Natural killer cell treated with Interleukin-12 subunit alpha and Interleukin-12 subunit beta and Interleukin-15 and Interleukin-18, amount 100 ng/mL, for 72 hours (primary cell): ENCODE measurements at places on chromosomes 2 and 18. TPM values are rescaled to one million over a fixed set of nuclear protein-coding genes. Genes with fewer than 3 reads are reported as not detected.

Gene UCN
- 1.3 TPM for total RNA-seq

DNA sequence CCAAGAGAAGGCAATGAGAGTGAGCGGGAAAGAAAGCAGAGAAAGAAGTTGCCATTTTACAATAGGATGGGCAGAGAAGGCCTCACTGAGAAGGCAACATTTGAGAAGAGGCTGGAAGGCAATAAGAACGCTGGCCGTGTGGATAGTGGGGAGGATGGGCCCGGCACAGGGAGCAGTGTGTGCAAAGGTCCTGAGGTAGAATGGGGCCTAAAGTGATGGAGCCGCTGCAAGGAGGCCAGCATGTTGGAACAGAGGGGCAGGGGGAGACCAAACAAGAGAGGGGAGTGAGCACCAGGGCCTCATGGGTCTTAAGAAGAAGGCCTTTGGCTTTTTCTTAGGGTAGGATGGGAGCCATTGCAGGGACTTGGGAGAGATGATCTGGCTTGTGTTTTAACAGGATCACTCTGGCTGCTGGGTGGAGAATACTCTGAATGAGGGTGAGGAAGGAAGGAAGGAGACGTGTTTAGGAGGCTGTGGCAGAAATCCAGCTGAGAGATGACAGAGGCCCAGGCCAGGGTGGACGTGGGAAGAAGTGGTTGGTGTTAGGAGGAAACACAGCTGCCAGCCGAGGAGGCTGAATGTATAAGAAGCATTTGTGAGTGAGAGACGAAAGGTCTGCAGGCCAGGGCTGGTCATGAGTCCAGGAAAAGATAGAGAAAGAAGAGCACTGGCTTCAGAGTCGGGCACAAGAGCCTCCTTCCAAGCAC is 159.8 kb downstream of the KLHL29 start:
- H3K4me1 ChIP-seq: no peaks in the 10 kb centered on the region
- H3K27ac ChIP-seq: no peak overlapping the region
- H3K36me3 ChIP-seq: no peaks in the 10 kb centered on the region
- no peak for DNase-seq

DNA sequence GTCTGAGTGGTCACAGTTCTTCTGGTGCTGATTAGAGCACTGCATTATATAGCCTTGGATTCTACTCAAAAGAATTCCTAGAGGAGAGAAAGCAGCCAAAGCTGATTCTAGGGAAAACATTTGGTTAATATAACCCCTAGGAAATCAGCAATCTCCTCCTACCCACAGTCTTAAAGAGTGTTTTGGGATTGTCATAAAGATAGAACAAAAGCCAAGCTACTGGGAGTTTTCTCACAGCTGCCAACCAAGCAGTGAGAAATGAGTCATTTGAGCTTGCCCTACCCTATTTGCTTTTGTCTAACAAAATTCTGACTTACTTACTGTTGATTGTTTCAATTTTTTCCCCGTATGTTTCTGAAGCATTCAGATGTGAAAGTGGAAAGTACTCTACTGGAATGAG is 469.3 kb downstream of the PLCL1 start:
- no peaks in the 10 kb centered on the region for H3K36me3 ChIP-seq
- H3K27me3 ChIP-seq: no peaks in the 10 kb centered on the region
- no peak overlapping the region for H3K27ac ChIP-seq
- no peak for DNase-seq

DNA sequence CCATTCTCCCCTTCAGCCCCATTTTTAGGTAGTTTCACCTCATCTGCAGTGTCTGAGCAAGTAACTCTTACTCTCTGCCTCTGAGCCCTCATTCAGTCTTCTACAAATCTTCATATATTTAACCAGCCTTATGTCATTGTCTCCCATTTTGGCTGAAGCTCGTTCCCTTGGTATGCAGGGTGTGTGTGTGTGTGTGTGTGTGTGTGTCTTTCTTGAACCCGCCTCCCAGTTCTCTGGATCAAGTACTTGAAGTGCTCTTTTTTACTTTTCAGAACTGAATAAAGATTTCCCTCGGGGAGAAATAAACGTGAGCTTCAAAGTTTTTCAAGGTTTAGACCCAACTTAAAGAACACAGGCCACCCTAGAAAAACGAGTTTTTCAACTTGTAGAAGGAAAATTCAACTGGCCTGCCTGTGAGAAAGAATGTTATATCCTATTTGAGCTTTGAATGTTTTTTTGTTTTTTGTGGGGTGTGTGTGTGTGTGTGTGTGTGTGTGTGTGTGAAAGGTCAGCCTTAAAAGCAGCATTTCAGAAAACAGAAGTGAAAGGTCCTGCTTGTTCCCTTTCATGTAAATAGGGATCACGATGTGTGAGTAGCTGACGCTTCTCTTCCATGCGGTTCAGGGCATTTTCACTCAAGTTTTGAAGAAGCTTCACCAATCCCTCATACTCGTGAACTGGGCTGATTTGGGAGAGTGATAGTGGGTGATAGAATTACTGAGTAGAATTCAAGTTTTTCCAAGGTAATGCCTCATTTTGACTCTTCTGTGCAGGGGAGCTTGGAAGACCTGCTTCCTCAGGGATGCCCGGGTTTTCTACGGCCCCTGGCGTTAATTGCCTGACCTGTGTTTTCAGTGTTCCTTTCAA is 50.6 kb upstream of the EML6 start:
- H3K4me3 ChIP-seq: no peak overlapping the region
- peaks cover 13% of the 10 kb centered on the region for H3K4me1 ChIP-seq
- H3K27me3 ChIP-seq: peaks cover 22% of the 10 kb centered on the region

GRCh38 chr2:200297100-200297499 is 9.4 kb upstream of the SPATS2L start:
- H3K4me3 ChIP-seq: no peak overlapping the region
- no peaks in the 10 kb centered on the region for H3K36me3 ChIP-seq

DNA sequence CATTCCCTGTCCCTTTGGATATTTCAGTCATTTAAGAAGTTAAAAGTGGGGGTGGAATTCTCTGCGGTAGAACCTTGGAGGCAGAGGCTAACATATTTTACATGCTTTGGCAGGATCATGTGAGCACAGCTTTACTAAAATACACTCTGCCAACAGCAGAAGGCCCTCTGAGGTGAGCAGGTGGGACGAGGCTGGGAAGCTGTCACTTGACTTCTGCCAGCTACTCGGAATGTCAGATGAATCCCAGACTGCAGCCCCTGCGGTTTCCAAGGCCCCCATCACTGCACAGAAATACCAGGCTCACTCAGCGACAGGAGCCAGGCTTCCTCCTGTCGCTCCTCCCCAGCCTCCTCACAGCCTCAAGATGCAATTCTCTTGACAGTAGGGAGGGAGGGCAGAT is 220.9 kb upstream of the REV1 start:
- no peaks in the 10 kb centered on the region for H3K36me3 ChIP-seq
- H3K4me1 ChIP-seq: no peaks in the 10 kb centered on the region
- no peak overlapping the region for H3K4me3 ChIP-seq
- no peaks in the 10 kb centered on the region for H3K27me3 ChIP-seq
- no peak overlapping the region for H3K27ac ChIP-seq
- DNase-seq: no peak
